ENCODE measurements at places on chromosomes 11 and 22.

- DNase-seq: no peak
These were observed 54.7 kb downstream of the SMIM38 start for GRCh38 chr11:69210310-69211035.

- no peak for DNase-seq
These were observed 3.9 kb upstream of the NAP1L4 start for GRCh38 chr11:2995893-2996554.

DNA sequence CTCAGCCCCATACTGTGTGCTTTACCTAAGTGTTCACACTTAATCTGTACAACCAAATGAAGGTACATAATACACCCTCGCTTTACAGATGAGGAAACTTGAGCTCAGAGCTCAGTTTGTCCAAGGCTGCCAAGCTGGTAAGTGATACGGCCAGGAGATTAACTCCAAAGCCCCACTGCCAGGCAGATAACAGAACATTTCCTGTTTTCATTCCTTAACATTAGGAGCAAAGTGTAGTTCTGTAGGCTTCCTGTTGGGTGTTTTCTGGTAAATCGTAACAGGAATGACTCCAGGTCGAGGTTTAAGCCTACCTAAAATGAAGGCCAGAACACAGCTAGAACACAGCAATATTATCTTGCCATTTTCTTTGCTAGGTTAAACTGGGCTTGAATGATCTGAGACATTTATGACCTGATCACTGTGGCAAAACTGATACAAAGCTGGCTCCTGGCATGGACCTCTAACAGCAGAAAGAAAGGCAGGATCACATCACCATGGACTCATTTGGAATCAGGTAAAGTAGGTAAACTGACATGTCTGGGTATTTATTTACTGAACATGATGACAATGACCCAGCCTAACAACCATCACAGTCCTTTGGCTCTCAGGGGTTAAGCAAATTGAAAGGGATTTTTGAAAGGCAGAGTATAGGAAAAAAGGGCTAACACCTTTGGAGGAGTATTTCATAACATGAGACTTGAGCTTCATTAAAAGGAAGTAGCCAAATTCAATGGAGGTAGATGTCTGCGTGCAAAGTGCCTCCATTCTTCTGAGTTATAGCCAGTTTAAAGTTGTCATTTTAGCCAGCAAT, 3.9 kb upstream of the NUP50 start:
- DNase-seq: no peak

- no peak for DNase-seq
These were observed 7.6 kb upstream of the SEPTIN5 start for GRCh38 chr22:19706661-19707151.

DNA sequence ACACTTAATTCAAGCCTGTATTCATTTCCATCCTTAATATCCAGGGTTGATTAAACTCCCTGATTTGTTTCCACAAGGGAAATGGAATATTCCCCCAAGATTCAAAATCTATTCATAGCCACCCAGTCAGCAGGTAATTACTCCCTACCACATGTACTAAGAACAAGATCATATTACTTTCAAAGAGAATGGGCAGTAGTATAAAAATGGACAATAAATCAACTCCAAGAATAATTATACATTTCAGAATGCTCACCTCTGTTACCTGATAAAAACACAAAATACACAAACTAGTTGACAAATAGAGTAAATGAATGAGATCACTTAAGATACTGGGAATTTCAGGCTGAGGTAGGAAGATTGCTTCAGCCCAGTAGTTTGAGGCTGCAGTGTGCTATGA, 8.5 kb upstream of the FEZ1 start:
- DNase-seq: no peak

Measured in NCI-H1092 (cell line).